T-helper 17 cell (primary cell): ENCODE measurements at places on chromosomes 3 and 15.

GRCh38 chr15:72237029-72237852 lies 6.3 kb upstream of the PKM start:
- H3K36me3 ChIP-seq: peaks cover 4% of the 10 kb centered on the region
- peaks cover 20% of the 10 kb centered on the region for H3K4me1 ChIP-seq

DNA sequence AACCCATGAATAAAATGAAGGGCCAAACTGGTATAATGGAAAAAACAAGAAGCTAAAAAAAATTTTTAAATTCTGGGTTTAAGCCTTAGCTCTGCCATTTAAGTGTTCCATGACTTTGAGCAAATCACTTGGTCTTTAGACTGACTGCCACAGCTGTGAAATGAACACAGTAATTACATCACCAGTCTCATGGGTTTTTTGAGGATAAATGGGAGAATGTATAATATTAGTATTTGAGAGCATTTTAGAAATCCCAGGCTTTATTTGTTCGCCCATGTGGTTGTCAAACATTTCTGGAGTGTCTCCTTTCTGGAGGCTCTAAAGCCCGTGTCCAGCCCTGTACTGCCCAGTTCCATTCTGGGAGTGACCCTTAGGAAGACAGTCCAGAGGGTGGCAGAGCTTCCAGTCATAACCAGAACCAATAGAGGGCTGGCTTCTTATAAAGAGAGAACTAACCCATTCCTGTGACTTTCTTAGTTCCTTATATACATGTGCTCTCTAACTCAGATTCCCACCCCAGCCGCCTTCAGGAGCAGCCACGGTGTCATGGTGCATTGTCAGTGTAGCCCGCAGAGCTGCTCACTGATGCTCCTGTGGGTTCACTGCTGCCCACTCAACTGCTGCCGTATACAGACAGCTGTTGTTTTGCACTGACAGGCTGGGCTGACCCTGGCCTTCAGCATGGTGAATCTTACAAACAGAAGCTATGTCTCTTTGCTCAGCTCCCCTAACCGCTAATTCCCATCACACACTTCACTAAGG lies 44.7 kb downstream of the BOC start:
- H3K4me3 ChIP-seq: no peak overlapping the region
- peaks cover 40% of the 10 kb centered on the region for H3K27me3 ChIP-seq
- DNase-seq: no peak
- H3K4me1 ChIP-seq: peaks cover 4% of the 10 kb centered on the region

GRCh38 chr15:78739996-78740903 lies 71.0 kb downstream of the ADAMTS7 start:
- no peak overlapping the region for H3K4me3 ChIP-seq
- peaks cover 15% of the 10 kb centered on the region for H3K27me3 ChIP-seq
- H3K27ac ChIP-seq: no peak overlapping the region
- peak; percentile 36 for DNase-seq
- H3K4me1 ChIP-seq: peaks cover 6% of the 10 kb centered on the region

DNA sequence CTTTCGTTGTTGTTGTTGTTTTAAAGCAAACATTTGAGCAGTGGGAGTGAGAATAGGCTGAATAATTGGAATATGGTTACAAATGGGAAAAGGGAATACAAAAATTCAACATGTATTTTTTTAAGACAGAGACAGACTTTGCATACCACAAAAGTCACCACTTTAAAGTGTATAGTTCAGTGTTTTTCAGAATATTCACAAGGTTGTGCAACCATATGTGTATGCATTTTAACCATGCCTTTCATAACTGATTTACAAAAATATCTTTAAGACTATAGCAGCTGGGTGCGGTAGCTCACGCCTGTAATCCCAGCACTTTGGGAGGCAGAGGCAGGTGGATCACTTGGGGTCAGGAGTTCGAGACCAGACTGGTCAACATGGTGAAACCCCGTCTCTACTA lies 41.3 kb downstream of the EHHADH start:
- DNase-seq: no peak
- no peaks in the 10 kb centered on the region for H3K36me3 ChIP-seq
- no peak overlapping the region for H3K27ac ChIP-seq
- H3K27me3 ChIP-seq: peaks cover 9% of the 10 kb centered on the region
- no peaks in the 10 kb centered on the region for H3K4me1 ChIP-seq

DNA sequence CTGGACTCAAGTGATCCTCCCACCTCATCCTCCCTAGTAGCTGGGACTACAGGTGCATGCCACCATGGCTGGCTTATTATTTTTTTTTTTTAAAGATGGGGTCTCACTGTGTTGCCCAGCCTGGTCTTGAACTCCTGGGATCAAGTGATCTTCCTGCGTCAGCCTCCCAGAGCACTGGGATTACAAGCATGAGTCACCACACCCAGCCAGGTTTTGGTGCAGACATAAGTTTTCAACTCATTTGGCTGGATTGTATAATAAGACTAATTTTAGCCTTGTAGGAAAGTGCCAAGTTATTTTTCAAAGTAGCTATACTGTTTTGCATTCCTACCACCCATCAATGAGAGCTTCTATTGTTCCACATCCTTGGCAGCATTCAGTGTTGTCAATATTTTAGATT lies 32.1 kb downstream of the BUB1B start:
- peaks cover 6% of the 10 kb centered on the region for H3K36me3 ChIP-seq
- H3K27me3 ChIP-seq: no peaks in the 10 kb centered on the region
- DNase-seq: no peak
- no peak overlapping the region for H3K27ac ChIP-seq
- peaks cover 13% of the 10 kb centered on the region for H3K4me1 ChIP-seq

- no peaks in the 10 kb centered on the region for H3K4me1 ChIP-seq
- H3K4me3 ChIP-seq: no peak overlapping the region
- no peak overlapping the region for H3K27ac ChIP-seq
- DNase-seq: no peak
- peaks cover 12% of the 10 kb centered on the region for H3K27me3 ChIP-seq
Observed at GRCh38 chr3:104598848-104599511, 767.7 kb upstream of the ALCAM start.

- no peaks in the 10 kb centered on the region for H3K36me3 ChIP-seq
- no peak overlapping the region for H3K4me3 ChIP-seq
- no peak overlapping the region for H3K27ac ChIP-seq
- DNase-seq: no peak
- H3K4me1 ChIP-seq: no peaks in the 10 kb centered on the region
Observed at GRCh38 chr3:76065964-76066363, 280.6 kb upstream of the ZNF717 start.

DNA sequence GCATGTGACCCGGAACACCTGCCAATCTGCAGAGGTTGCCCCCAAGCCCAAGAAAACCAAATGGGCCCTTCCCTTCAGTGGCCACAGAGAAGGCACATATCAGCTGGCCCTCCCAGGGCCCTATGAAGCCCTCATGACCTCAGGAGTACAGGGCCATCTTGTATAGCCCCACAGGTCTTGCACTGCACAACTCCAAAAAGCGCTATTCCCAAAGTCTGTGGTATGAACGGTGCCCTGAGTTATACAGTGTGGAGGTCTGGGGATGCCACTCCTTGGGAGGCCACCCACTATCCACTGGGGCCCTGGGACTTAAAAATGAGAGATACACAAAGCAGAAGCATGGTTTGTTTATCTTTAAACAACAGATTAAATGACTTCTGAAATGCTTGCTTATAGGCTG lies 61.5 kb downstream of the CAPN7 start:
- H3K4me1 ChIP-seq: peaks cover 50% of the 10 kb centered on the region
- no peak overlapping the region for H3K4me3 ChIP-seq
- peaks cover 3% of the 10 kb centered on the region for H3K36me3 ChIP-seq

- no peaks in the 10 kb centered on the region for H3K36me3 ChIP-seq
- no peak for DNase-seq
- H3K27ac ChIP-seq: no peak overlapping the region
- H3K4me3 ChIP-seq: no peak overlapping the region
- H3K4me1 ChIP-seq: peaks cover 5% of the 10 kb centered on the region
Observed at GRCh38 chr3:53794597-53794996, 51.6 kb downstream of the CHDH start.

DNA sequence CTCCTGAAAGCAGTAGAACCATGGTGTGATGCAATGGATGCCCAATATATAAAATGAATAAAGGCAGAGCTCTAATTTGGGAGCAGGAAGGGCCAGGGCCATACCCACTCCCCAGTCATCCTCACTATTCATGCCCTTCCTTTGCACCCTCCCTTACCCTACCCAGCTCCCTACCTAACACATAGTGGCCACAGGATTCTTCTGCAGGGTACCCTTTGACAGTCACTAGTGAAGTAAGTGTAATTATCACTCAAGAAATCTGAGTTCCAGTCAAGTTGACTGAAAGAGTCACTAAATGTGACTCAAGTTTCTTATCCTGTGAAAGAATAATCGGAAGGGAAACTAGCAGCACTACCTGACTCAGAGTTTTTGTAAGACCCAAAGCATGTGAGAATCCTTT lies 69.2 kb downstream of the RASA2 start:
- H3K27me3 ChIP-seq: no peaks in the 10 kb centered on the region
- no peak overlapping the region for H3K27ac ChIP-seq
- H3K4me3 ChIP-seq: no peak overlapping the region
- DNase-seq: no peak
- peaks cover 24% of the 10 kb centered on the region for H3K4me1 ChIP-seq
- peaks cover 3% of the 10 kb centered on the region for H3K36me3 ChIP-seq

- H3K36me3 ChIP-seq: no peaks in the 10 kb centered on the region
- DNase-seq: no peak
Observed at GRCh38 chr15:27324886-27325615, 354.1 kb downstream of the GABRG3 start.

GRCh38 chr3:72269475-72269874 lies 484.5 kb upstream of the PROK2 start:
- no peaks in the 10 kb centered on the region for H3K36me3 ChIP-seq
- peaks cover 8% of the 10 kb centered on the region for H3K27me3 ChIP-seq
- DNase-seq: no peak
- no peak overlapping the region for H3K27ac ChIP-seq
- no peak overlapping the region for H3K4me3 ChIP-seq

GRCh38 chr3:61776390-61776789 lies 215.0 kb downstream of the PTPRG start:
- no peak for DNase-seq
- H3K36me3 ChIP-seq: no peaks in the 10 kb centered on the region
- no peak overlapping the region for H3K27ac ChIP-seq
- H3K4me3 ChIP-seq: no peak overlapping the region

DNA sequence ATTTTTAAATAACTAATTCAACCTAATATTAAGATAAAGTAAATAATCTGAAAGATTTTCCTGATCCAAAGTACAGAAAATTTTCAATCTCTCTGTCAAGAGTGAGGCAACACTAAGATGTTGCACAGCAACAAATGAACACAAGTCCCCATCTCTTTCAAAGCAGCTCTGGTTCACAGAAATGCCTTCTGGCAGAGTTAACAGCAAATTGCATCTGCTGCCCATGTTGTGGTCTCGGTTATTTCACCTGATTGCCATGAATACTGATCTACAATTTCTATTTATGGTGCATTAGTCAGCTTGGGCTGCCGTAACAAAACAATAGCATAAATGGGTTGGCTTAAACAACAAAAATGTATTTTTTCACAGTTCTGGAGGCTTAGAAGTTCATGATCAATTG lies 167.3 kb downstream of the BCHE start:
- H3K27ac ChIP-seq: no peak overlapping the region
- no peak for DNase-seq
- no peaks in the 10 kb centered on the region for H3K27me3 ChIP-seq
- H3K4me3 ChIP-seq: no peak overlapping the region
